Nasal cavity respiratory epithelium epithelial cell of viscerocranial mucosa (primary cell): ENCODE measurements at places on chromosomes 11 and 22. TPM values are rescaled to one million over a fixed set of nuclear protein-coding genes. Genes with fewer than 3 reads are reported as not detected.

Gene PATE4
- not detected in 2 replicates for total RNA-seq

Gene MN1
- 2.4 and 10.4 TPM in 2 replicates for total RNA-seq

Gene CASP12
- total RNA-seq = not detected in 2 replicates

Gene TNNT3
- 1.3 TPM in 1 of 2 replicates, not detected in the other for total RNA-seq

Gene MS4A12
- total RNA-seq = not detected in 2 replicates

Gene MMP12
- total RNA-seq = 1.5 TPM in 1 of 2 replicates, not detected in the other

Gene OR5M11
- total RNA-seq = not detected in 2 replicates

Gene CAPN5
- 2.1 and 3.3 TPM in 2 replicates for total RNA-seq

Gene MS4A3
- not detected in 2 replicates for total RNA-seq

Gene SYT7
- 28.0 and 39.9 TPM in 2 replicates for total RNA-seq

Gene UPK2
- 0.21 and 0.34 TPM in 2 replicates for total RNA-seq

Gene RTN4RL2
- under 0.01 TPM in 1 of 2 replicates, not detected in the other for total RNA-seq

Gene TRIM6
- 1.0 and 6.8 TPM in 2 replicates for total RNA-seq
